ENCODE measurements at places on chromosomes 6 and 20.

DNA sequence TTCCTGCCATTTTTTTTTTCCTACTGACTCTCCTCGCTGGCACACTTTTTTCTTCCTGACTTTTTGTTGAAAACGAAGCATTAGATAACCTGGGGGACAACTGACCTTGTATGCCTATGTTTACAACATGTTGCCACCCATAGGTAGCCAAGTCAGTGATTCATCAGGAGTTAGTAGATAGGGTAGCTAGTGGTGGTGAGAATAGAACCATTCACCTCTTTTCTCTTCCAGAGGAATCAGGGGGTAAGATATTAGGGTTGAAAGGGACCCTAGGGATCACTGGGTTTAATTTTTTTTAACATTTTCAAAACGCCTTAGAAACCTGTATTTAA, 427.9 kb upstream of the FLRT3 start:
- no peak for DNase-seq

- no peak for DNase-seq
Measured at GRCh38 chr20:6164421-6165341, 41.9 kb upstream of the FERMT1 start.

GRCh38 chr20:61433176-61433575, 181.1 kb downstream of the CDH4 start:
- DNase-seq, result no peak

GRCh38 chr6:148398244-148398643, 55.6 kb downstream of the SASH1 start:
- DNase-seq, result no peak

DNA sequence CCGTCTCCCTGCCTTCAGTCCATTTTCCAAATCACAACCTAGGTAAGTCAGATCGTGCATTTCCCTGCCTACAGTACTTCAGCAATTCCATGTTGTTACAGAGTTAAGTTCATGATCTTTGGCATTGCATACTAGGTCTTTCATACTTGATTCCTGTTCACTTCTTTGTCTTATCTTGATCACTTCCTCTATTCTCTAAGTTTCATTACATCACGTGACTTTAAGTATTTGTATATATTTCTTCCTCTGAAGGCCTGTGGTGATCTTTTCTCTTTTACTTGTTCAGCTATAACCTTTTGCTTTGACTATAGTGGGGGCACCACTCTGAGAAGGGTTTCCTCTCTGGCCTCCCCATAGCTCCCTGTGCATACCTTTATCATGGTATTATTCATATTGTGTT, 100.2 kb downstream of the TRMT11 start:
- DNase-seq, result no peak

- DNase-seq, result no peak
Measured at GRCh38 chr6:90676516-90677300, 89.8 kb upstream of the MAP3K7 start.

GRCh38 chr6:150323205-150323604, 45.6 kb upstream of the IYD start:
- DNase-seq, result no peak

DNA sequence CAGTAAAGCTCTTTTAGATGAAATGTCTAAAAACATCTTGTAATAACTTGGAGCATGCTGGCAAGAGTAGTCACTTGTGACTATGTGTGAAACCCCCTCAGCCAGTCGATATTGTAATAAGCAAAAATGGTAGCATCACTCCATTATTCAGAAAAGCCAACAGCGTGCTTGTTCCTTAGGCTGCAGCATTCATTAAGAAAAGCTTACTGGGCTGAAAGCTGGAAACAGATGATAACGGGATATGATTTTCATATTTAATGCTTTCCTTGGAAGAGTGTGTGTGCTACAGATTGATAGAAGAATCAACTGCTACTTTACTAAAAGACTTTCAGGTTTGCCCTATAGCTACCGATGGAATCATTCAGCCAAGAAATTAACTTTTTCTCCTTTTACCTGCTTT, 20.3 kb downstream of the KIZ start:
- DNase-seq, result no peak

GRCh38 chr6:42022755-42023384, 27.5 kb upstream of the TAF8 start:
- no peak for DNase-seq

GRCh38 chr6:26412228-26412627, 10.2 kb downstream of the BTN3A1 start:
- DNase-seq, result peak; percentile 50

DNA sequence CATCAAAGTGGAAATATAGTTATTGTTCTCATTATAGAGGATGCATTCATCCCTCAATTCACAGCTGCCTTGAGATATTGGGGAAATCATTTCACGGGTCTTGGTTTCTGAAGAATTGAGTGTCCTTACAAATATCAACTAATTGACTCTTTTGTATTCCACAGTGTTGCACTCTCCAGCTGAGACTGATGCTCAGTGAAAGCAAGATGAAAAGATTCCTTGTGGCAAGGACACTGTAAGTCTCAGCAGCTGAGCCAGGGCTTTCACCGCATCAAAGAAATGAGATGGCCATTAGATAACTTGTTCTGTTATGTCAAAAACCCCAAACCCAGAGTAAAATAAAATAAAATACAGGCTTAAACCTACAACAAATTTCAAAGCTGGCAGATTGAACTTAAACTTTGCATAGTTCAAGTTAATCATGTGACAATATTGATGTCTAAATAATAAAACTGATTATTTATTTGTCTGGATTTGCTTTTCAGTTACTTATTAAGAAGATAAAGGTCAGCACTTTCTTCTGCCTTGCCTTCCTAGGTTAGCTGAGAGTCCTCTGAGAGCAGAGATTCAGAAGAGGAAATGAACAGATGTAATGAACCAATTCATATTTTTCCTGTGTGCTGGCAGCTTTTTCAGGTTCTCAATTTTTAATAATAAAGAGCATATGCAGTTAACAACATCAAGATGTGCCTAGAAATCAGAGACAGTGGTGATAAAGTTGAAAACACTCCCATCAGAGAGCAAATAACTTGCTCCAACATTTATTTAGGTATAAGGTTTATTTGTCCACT, 82.4 kb upstream of the SMLR1 start:
- DNase-seq, result no peak

DNA sequence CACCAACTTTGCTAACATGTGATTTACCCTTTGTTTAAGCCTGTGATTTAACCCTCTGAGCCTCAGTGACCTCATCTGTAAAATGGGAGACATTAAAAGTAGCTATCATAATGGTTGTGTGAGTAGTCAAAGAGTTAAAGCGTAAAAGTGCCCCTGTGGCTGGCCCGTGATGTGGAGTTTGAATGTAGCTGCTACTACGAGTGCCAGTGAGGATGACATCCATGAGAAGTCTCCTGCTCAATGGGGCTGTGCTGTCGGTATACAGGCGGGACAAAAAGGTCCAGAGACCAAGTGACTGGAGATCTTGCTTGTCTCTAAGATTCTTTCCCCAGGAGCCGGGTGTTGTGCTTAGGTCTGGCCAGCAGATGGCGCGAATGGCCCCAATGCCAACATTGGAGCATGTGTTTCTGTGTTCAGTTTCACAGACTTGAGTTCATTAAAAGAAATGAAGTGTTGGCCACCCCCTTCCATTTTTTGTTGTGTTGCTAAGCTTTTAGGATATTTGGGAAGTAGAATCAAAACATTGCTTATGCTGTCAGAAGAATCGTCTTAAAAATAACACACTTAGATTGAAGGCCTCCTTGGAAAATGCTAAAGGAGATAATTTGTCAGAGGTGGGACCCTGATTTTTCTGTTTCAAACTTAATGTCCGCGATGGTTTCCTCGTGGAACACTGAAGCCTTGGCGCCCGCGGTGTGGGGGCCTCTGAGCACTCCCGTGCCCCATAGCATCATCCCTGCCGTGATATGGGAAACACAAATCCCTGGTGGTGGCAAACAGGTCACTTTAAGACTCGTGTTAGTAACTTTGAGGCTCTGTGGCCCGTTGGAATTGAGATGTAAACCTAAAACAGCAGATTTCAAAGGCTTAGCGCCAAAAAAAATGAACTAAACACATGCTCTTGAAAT, 9.3 kb upstream of the RBM38 start:
- DNase-seq, result peak; percentile 82

Measured in ecto neural progenitor cell (in vitro differentiated cells).